ENCODE measurements at places on chromosomes 1 and 21.

- DNase-seq, result peak; percentile 37
Observed at GRCh38 chr1:156420205-156421061, 51.4 kb downstream of the RHBG start.

DNA sequence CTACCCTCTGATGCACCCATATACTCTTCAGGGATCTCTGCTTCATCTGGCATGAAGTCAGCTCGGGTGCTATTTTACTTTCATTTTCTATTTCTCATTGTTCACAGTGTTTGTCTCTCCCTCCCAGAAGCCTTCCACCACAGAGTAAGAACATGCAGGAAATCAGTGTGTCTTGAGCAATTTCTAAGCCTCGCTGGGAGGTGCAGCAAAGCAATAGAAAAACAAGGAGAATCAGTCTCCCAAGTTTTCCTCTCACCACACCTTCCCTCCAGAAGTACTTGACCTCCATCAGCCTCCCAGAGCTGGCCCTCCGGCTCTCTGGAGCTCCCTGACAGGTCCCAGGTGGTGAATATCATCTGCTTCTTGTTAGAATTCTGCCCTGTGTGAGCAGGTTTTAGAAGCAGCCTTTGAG, 594.7 kb upstream of the CAMK1G start:
- DNase-seq, result no peak

DNA sequence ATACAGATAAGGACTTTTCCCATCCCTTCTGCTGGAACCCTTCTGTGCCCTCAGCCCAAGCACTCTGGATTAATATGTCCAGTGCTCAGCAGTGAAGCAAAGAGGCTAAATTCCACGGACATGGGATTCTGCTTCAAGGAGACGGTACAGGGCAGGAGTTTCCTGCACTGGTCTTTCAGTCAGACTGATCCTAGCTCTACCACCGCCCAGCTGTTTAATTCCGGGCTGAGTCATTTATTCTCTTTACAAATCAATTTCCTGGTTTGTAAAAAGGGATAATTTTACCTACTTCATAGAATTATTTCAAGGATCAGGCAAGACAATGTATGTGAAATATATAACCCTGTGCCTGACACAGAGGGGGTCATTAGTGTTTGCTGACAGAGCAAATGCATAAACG, 41.6 kb upstream of the NRDC start:
- DNase-seq, result no peak

DNA sequence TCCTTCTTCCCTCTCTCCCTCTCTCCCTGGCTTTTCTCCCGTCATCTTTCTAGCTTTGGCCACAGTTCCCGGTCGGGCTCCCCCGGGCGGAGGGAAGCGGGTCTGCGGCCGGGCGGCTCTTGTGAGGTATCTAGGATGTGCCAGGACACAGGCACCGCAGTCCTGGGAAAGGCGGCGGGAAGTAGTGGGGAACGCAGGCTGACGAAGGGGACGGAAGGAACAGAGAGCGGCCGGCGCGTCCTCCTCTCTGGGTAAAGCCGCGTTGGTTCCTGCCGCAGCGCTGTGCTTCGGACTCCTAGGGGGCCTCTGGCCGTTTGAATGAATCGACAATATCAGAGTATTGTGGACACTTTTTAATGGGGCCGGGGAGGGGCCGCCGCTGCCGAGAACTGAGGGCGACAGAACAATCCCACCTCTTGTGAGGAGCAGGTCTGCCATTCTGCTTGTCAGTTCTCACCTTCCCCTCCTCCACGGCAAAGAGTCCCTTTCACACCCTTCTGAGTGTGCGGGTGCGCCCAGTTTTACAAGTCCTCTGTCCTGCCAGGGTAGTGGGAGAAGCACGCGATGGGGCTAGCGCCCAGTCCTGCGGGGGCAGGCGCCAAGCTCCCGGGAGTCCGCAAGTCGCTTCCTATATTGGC, 1.2 kb upstream of the LHX9 start:
- DNase-seq, result no peak

- no peak for DNase-seq
Observed at GRCh38 chr1:178633056-178633455, 92.0 kb upstream of the RALGPS2 start.

DNA sequence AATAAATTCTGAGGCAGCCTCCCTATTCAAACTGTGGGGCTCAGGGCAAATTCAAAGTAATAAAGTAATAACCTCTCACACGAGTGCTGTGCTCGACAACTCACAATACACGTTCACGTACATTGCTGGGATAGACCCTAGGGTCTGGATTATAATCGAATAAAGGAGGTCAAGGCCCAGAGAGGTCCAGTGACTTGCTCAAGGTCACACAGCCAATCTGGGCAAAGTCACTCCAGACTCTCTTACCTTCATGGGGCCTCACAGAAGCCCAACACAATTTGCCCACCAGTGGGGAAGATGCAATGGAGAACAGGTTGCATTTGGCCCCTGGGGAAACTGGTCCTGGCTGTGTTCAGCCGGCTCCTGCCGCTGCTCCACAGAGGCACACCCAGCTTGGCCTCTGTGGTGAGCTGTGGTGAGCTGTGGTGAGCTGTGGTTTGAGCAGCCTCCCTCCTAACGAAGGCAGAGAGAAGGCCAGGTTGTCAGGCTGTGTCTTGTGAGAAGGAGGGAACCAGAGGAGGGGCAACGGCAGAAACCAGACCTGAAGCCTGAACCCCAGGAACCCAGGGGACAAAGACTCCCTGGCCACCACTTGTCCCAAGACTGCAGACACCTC, 35.1 kb downstream of the NUAK2 start:
- peak; percentile 16 for DNase-seq

GRCh38 chr1:232435729-232436128, 194.2 kb downstream of the SIPA1L2 start:
- no peak for DNase-seq

DNA sequence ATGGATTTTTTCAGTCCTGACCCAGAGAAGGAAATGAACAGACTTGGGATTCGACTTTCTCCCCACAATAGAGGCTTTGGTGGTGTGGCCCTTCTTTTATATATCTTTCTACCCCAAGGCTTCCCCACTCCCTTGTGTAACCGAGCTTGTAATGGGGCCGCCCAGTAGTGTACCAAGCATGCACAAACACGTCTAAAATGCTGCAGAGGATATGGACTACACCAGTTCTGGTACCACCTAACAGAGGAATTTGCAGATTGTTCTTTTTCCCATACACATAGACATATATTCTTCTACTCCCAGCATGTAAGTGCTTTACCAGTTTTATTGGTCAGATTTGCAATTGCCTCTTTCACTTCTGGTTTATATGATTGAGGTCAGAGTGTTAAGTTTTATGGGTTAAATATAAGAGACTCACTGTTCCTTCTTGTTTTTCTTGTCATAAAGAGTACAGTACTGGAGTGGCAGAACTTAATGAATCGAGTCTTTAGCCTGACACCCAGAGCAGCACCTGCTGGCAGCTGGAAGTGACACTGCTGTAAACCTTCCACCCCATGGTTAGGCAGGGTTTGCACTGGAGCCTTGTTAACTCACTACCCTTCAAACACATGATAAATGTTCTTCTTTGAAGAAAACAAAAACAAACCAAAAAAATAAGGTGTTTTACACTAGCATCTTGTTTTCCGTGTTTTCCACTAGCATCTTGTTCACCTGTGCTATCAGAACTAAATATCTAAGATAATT, 198.6 kb downstream of the PTPRC start:
- no peak for DNase-seq

DNA sequence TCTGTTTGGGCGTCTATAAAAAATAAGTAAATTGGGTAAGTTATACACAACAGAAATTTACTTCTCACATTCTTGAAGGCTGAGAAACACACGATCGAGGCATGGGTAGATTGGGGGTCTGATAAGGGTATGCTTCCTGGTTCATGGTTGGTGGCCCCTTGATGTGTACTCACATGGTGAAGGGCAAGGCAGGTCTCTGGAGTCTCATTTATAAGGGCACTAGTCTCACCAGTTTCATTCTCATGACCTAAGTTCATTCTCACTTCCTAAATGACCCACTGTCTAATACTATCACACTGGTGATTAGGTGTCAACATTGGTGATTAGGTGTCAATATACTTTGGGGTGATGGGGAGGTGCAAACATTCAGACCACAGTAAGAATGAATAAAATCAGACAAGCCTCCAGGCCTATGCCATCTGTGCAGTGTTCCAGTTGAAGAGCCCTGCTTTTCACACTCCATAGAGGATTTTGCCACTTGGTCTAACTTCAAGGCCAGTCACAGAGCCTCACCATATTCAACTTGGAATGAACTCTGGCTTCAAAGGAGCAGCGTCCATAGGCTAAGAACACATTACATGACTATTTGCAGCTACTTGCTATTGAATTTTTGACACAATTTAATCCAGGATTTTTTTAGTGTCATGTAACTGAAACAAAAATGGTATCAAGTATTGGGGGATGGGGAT, 2.5 kb upstream of the GBP4 start:
- DNase-seq, result no peak

GRCh38 chr21:17146426-17146825, 366.4 kb upstream of the CXADR start:
- DNase-seq, result no peak

DNA sequence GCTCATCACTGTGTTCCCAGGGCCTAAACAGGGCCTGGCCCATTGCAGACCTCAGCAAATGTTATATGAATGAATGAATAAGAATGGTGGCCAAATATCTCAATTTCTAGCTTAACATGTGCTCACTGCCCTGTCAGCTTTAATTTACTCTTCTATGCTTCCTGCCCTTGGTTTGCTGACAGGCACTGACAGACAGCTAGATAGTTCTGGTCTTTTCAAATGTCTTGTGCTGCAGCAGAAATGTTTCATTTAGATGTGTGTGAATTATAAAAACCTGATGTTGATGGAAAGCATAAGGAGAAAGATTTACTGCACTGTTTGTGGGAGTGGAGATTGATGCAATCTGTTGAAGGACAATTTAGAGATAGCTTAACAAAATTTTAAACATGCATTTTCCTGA, 48.9 kb downstream of the LPAR3 start:
- no peak for DNase-seq

GRCh38 chr21:25912402-25912746, 177.6 kb downstream of the GABPA start:
- DNase-seq, result no peak

DNA sequence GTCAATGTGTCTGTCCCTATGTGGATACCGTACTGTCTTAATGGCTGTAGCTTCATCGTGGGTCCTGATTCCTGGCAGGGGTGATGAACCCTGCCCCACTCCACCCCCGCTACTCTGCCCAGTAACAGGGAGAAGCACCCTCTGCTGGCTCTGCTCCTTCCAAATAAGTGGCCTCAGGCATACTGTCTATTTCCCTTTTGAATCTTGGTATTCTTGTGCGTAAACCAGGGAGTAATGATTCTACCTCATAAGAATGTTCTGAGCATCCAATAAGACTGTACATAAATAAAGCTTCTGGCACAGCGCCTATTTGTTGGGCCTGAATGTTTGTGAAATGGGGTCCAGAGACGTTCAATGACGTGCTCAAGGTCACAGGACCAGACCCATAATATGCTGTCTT, 35.2 kb upstream of the CTPS1 start:
- DNase-seq, result no peak

DNA sequence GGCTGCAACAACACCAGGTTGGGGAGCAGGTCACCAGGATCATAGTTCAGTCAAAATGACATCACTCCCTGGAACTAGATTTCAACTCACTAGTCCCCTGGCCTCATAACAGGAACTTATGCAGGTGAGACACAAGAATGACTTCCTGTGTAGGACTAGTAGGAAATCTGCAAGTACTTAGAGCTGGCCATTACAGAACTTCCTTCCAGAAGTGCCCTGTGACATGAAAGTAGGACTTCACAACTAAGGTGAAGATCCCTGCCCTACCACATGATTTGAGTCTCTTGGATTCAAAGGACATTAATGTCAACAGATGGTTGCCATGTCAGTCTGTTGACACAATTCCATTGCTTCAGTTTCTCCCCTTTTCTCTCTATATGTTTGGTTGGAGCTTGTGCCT, 223.1 kb downstream of the RPS6KC1 start:
- DNase-seq, result no peak

GRCh38 chr1:232014941-232015340, 388.4 kb downstream of the DISC1 start:
- no peak for DNase-seq

- no peak for DNase-seq
Observed at GRCh38 chr1:229185963-229186362, 84.9 kb upstream of the RAB4A start.

DNA sequence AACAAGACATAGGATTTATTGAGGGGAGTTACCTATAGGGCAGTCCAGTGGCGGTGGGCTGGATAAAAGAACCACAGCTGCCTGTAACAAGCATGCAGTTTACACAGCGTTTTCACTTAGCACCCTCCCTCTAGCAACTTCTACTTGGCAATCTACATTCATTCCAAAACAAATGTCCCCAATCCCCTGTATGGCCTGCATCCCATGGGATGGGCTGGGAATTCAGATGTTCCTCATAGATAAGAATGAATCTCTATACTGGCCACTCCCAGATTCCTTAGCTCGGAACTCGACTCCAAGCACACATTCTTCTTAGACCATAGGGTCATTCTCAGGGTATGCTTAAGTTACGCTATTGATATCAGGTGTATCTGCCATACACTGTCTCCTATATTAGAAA, 33.3 kb downstream of the PCP4 start:
- DNase-seq, result no peak

- DNase-seq, result no peak
Observed at GRCh38 chr1:240254006-240254405, 162.3 kb downstream of the FMN2 start.

DNA sequence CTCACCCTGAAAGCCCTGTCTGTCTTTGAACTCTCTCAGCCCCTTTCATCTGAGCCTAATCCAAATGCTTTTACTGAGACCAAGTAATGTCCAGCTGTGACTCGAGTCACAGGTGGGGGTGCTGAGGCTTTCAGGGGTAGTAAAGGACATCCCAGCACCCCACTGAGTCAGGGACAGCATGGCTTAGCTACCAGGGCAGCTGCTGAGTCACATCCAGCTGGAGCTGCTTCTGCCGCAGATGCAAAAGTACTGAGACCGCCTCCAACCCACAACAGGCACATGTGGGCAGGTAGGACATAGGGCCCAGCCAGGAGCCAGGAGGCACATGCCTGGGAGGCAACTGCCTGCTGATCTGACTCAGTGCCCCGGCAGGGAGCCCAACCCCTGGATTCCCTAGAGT, 6.7 kb upstream of the VSIG8 start:
- DNase-seq, result no peak

DNA sequence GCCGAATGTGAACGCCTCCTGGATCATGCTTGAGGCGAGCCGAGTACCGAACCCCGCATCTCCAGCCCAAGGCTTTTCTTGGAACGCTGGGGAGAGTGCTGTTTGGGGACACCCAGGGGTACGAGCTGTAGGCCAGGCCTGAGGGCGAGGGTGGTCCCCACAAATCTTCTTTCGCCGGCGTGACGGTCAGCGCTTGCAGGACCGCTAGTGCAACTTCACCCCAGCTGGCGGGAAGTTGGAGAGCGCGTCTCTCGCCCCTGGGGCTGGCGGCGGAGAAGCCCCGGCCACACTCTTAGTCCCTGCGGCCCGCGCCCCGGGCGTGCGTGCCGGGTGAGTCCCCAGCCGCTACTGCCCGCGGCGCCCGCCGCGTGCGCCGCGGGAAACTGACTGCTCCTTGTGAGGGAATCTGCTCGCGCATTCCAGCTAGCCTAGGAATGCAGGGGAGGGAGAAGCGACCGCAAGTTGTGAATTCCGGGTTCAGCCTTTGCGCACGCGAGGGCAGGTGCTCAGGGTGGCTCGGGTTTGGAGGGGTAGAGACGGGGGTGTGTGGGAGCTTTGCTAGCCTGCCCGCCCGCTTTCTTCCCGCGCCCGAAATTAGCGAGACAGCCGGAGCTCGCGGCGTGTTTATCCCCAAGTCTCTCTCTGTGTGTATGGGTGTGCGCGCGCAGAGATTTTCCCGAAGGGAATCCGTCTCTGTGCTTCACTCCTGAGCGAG, 884 bp downstream of the LHX4 start:
- DNase-seq, result no peak

- no peak for DNase-seq
Observed at GRCh38 chr1:39387452-39387851, 104.0 kb upstream of the BMP8A start.
